ENCODE measurements at places on chromosomes 6 and 20.

GRCh38 chr20:24991897-24992486, 559 bp downstream of the APMAP start:
- no peak for DNase-seq

GRCh38 chr6:13038315-13038714, 290.0 kb downstream of the TBC1D7 start:
- DNase-seq: no peak

GRCh38 chr20:38997622-38998021, 35.5 kb downstream of the DHX35 start:
- DNase-seq: peak; percentile 55

DNA sequence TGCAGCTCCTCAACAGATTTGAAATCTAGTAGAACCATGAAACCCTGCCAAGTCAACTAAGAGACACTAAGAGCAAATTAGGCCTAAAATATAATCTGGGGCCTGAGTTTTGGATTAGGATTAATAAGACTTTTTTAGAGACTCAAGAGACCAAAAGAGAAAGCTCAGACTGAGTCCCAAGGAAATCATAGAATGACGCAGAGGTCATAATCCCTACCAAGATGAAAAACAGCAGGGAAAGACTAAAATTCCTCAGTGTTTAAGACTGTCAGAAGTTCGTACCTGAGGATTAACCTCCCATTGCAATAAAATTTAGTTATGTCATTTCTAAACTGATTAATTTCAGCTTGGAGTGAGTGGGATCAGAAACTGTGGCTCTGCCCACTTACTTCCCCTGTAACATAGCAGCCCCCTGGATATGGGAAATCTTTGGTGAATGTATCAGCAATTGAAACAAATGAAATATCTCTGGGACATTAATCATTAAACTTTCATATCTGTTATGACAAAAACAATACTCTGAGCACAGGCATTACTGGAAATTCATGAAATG, 200.3 kb downstream of the EDN1 start:
- no peak for DNase-seq

DNA sequence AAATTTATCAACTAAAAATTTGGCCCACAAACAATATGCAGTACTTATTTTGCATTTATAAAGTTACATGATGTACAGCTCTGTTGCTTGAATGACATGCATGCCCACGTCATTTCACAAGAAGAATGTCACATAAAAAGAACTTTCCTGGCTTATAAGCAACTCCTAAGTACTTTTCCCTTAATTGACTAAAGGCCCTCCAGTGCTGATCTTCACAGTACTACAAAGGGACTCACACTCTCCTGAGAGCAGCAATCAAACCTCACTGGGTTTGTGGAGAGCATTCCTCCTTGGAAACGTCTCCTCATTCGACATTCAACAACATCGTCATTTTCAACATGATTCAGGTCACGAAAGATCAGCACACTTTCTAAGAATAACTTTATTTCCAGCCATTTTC, 111.1 kb downstream of the IPCEF1 start:
- DNase-seq: no peak

DNA sequence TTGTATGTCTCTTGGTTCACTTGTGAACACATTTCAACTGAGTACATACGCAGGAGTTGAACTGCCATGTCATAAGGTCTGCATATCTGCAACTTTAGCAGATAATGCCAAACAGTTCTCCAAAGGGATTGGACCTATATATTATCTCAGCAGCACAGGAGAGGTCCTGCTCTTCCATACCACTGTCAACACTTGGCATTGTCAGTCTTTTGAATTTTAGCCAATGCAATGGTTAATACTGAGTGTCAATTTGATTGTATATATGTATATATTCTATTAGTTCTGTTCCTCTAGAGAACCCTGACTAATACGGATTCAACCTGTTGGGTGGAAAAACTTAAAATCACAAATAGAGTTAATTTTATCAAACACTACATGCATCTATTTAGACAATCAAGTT, 26.1 kb upstream of the ARHGAP18 start:
- DNase-seq: no peak

DNA sequence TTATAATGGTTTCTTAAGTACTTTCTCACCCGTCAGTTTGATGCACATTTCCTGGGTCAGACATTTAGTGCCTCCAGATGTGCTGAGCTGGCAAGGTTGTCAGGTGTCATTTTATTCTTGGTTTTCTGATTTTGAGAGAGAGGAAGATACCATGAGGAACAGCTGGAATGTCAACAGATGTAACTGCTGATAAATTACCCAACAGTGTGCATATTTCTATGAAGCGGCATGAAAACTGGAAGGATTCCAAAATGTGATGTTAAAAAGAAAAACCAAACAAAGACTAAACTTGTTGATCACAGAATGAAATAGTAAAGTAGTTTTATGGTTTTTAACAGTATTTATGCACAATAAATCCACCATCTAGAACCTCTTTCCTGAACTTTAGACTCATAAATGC, 447.3 kb downstream of the HDGFL1 start:
- DNase-seq: no peak

DNA sequence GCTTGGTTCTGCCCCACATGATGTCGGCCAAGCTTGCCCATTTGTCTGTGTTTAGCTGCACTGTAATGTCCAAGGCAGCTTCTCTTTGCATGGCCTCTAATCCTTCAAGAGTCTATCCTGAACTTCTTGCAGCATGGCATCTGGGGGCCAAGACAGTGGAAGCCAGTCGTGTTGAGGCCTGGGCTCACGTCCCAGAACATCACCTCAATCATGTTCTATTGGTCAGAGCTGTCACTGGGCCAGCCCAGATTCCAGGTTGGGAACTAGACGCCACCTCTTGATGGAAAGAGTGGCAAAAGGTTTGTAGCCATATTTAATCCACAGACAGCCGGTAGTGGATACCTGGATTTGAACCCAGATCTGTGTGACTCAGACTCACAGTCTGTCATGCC, 25.3 kb downstream of the PPARD start:
- DNase-seq: no peak

- DNase-seq: no peak
Measured at GRCh38 chr6:94590416-94590815, 986.9 kb upstream of the MANEA start.

- no peak for DNase-seq
Measured at GRCh38 chr6:113464960-113465359, 392.2 kb upstream of the MARCKS start.

GRCh38 chr20:12207875-12208274, 290.2 kb downstream of the BTBD3 start:
- DNase-seq: no peak

DNA sequence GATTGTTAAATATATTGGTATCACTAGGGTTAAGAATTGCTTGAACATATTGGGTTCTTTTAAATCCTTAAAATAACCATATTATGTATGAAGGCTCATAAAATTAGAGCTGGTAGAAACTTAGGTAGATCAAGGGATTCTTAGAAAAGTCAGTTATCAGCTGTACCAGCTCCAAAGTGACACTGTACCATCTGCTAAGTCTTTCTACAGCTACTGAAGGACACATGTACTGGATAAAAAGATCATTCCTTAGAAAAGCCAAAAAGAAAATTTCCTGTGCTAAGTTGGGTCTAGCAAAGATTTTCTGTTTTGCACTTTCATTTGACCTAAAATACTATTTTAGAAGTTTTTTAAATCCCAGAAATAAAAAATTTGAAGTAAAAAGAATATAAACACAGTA, 130.4 kb downstream of the CD164 start:
- DNase-seq: no peak

GRCh38 chr6:107555449-107555848, 65.5 kb downstream of the SOBP start:
- DNase-seq: no peak

- no peak for DNase-seq
Measured at GRCh38 chr6:154462425-154462824, 48.1 kb downstream of the CNKSR3 start.

- DNase-seq: no peak
Measured at GRCh38 chr6:155193526-155193925, 70.3 kb upstream of the CLDN20 start.

- DNase-seq: no peak
Measured at GRCh38 chr20:11266571-11266970, 592.8 kb upstream of the JAG1 start.

DNA sequence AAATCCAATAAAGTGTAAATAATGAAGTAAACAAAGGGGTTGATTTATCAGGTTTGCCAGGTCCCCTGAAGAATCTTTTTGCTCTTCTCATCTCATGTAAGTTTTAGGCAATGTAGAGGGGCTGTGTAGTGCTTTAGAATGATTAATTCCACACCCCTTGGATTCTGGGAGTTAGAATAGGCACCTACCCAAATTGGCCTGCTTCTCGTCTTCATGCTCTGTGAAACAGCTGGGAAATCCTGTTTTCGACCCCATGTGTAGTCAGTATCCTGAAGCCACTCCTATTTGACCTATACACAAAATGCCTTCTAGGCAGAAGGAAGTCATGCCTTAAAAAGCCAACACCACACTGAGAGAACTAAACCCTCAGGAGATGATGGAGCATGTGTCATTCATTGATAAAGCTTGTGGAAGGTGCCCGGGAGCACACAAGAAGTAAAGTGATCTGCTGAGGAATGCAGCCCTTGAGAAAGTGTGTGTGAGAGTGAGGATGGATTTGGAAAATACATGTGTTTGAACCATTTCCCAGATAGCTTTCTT, 170.9 kb downstream of the KLHL32 start:
- no peak for DNase-seq

GRCh38 chr20:62412194-62413024, 5.3 kb upstream of the CABLES2 start:
- DNase-seq: no peak

DNA sequence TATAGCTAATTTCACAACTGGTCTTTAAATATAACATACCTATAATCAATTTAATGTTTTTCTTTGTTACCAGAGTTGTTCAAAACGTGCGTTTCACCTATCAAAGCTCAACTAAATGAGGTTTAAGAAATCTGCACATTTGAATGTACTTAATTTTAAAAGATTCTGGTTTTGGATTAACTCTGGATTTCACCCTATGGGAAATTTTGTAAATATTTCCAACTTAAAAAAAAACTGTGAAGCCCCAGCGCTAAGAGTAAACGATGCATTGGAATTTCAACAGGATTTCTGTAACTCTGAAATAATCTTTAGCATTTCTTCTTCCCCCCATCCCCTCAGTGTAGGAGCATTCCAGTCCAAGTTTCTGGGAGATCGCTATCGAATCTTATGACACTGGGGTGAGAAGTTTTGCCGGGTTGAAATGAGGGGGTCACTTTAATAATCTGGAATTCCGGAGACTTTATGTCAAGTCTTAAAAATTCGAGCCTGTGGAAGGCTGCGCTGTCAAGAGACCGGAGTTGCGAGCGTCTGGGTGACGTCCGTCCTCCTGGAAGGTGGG, 643 bp upstream of the MAP3K4 start:
- no peak for DNase-seq

- DNase-seq: no peak
Measured at GRCh38 chr20:50276119-50277063, 85.8 kb downstream of the CEBPB start.

DNA sequence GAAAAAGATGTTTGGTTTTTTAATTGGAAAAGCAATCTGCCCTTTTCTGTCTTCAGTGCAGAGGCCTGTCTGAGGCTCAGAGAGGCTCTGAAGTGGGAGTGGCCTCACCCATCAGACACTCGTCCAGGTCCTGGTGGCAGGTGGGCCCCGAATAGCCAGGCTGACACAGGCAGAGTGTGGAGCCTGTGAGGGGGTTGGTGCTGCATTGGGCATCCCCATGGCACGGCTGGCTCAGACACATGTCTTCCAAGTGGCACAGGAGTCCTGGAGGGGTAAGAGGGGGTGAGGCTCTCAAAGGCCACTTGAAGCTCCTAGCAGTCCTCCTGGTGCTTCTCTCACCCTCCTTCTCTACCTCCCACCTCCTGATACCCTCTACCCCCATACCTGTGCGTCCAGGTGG, 3.8 kb downstream of the NOTCH4 start:
- DNase-seq: no peak

GRCh38 chr6:146868671-146869209, 270.0 kb downstream of the ADGB start:
- no peak for DNase-seq

DNA sequence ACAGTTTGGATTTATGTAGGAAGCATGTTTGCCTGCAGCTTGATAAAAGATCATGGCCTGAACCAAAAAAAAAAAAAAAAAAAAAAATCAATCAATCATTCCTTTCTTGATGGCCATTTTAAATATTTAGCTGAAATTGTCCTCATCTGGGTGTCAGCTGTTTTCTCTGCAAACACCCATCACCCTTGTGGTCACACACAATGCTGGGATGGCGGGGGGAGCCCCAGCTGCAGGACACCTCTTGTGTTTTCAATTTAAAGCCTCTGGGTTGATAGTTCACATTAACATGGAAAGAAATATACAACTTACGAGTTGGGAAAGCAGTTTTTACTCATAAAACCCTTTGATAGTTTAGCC, 160.4 kb downstream of the ZFP64 start:
- no peak for DNase-seq

DNA sequence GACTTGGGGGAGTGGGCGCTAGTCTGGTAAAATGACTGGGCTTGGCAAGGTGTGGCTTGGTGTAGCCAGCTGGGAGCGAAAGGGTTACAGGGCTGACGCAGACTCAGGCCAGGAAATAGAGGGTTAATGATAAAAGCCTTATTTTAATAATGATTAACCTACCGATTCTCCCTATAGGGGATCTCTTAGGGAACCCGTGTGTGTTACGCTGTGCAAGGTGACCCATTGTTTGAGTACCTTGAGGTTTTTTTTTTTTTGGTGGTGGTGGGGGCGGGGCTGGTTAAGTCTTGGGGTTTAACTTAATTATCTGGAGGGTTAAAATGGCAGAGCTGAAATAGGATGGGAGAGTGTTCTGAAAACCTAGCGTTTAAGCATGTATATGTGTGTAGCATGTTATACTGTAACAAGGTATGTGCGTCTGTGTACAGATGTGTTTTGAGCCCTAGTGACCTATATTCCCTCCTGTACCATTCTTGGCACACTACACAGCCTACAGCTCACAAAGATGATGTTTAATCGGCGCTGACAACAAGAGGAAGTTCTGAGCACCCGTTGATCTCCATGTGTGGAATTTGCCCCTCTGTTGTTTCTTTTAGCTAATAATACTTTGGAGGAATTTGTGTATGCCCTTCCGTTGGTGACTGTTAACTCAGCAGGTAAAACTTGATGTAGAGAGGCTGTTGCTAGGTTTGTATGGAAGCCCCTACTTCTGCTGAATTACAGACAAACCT, 1.3 kb downstream of the CARMIL1 start:
- peak; percentile 28 for DNase-seq

DNA sequence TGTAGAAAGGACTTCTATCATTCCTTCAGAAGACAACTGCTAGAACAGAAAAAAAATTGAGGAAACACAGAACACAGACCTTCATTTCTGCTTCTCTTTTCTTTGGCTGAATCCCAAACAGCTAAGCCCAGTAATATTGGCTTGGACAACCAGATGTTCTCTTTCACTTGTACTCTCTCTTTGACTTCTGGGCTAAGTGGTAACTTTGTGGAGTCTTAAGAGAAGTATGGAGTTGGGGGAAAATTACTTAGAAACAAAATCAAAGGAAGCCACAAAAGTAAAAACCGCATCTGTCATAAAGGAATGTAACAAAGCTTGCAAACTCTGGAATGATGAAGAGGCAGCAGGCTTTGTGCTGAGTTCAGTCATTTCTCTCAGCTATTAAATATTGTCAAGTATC, 587.5 kb downstream of the CBLN4 start:
- no peak for DNase-seq
